ENCODE measurements at places on chromosomes 16 and 17.

GRCh38 chr16:3171181-3171854 is 16.7 kb upstream of the OR1F1 start:
- DNase-seq, result peak; percentile 33

GRCh38 chr16:87895641-87896141 is 26.4 kb upstream of the SLC7A5 start:
- no peak for DNase-seq

DNA sequence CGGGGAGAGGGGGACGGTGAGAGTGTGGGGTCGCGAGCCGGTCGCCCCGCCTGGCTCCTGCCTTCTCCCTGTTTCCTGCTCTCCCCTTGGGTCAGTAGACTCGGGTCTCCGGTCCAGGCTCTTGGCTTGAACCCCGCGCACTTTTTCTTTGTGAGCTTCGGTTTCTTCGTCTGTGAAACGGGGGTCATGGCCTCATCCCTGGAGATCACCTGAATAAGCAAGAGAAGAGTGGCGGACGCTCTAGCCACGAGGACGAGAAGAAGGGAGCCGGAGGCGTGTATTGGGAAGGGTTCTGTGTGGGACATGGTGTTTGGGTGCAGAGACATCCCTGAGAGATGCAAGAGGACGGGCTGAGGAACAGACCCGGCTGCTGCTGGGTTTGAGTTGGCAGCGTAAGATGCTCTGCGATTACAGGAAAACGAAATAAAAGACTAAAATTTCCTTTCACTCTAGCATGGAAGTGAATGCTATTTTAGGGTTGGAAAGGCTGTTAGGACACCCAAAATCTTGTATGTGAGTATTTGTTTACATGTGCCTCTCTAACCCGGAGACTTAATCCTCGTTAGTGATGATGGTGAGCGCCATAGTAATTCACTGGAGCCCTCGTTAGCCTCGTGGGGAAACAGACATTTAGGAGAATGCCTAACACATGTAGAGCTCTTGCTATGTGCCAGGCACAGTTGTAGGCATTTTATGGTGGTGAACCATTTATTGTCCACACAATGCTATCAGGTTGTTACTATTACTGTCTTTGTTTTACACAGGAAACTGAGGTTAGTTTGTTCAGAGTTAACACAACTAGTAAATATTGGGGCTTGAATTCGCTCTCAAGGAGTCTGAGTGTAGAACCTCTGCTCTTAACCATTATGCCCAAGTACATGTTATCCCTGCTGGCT is 646 bp downstream of the KIF22 start:
- DNase-seq, result no peak

DNA sequence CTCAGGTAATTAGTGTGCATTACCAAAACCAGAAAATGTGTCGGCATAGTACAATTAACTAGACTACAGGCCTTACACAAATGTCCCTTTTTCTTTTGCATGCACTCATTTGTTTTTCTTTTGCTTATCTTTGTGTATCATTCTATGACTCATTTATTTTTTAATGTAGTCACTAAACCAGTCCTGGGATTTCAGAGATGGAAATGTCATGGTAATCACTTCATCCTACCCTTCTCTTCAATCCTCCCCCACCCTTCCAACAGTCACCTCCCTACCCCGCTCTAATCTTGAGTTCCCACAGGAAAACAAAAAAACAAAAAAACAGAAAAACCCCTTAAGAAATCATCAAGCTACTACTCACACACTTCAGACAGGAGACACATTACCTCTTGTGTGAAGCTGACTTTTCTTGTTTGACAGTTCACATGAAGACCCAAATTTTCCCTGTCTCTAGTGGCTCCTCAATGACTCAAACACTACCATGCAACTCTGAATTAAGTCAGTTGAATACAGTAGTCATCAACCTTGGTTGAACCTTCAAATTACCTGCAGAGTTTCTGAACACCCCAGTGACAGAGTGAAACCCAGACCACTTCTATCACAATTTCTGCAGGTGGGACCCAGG is 242.4 kb upstream of the SALL1 start:
- DNase-seq, result peak; percentile 41

GRCh38 chr17:78019367-78019975 is 61.0 kb downstream of the TNRC6C start:
- DNase-seq, result peak; percentile 44

GRCh38 chr17:50212121-50212843 is 10.9 kb upstream of the COL1A1 start:
- DNase-seq, result no peak

GRCh38 chr17:9766970-9767369 is 24.4 kb downstream of the DHRS7C start:
- no peak for DNase-seq

- DNase-seq, result no peak
Measured at GRCh38 chr16:49396206-49396720, 22.7 kb downstream of the C16orf78 start.

GRCh38 chr17:74303305-74303704 is 22.7 kb upstream of the KIF19 start:
- DNase-seq, result no peak

DNA sequence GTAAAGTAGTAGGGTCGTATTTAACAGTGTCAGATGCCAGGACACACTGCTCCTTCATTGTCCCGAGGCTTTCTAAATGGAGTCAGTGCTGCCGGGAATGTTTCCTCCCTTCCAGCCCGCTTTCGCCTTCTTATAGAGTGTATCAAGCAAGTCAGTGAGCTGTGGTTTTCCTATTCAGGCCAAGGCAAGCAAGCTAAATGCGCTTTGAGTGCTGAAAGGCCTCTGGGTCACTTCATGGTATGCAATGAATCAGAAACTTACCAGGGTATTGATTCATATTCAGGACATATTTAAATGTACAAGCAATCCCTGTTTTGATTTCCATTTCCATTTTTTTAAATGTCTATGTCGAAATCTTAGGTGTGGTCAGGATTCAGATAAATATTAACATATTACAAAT is 327.9 kb upstream of the SOX9 start:
- DNase-seq, result peak; percentile 97

DNA sequence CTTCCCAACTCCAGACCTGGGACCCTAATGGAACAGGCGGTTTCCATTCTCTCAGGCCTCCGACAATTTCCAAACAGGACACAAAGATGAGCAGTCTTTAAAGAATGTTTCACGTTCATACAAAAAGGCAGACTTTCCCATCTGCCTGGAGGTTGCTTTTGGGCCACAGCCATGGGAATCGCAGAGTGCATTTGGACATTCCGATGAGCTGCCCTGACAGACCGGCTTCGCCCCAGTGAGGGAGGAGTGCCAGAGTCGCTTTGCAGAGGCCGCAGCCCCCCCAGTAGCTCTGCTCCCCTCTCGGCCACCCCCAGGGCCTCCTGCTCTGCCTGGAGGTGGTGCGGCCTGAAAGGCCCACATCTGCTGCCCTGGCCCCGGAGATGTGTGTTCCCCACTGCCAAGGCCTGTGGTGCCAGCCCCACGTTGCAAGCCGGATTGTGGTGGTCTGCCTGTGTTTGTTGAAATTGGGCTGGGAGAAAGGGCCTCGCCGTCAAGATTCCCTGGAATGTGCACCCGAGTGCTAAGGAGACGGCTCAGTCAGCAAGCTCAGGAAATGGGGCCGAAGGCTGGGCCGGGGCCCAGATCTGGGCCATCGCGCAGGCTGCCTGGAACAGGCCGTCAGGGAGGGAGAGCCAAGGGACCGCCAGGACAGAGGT is 89.8 kb downstream of the C16orf95 start:
- DNase-seq, result no peak

DNA sequence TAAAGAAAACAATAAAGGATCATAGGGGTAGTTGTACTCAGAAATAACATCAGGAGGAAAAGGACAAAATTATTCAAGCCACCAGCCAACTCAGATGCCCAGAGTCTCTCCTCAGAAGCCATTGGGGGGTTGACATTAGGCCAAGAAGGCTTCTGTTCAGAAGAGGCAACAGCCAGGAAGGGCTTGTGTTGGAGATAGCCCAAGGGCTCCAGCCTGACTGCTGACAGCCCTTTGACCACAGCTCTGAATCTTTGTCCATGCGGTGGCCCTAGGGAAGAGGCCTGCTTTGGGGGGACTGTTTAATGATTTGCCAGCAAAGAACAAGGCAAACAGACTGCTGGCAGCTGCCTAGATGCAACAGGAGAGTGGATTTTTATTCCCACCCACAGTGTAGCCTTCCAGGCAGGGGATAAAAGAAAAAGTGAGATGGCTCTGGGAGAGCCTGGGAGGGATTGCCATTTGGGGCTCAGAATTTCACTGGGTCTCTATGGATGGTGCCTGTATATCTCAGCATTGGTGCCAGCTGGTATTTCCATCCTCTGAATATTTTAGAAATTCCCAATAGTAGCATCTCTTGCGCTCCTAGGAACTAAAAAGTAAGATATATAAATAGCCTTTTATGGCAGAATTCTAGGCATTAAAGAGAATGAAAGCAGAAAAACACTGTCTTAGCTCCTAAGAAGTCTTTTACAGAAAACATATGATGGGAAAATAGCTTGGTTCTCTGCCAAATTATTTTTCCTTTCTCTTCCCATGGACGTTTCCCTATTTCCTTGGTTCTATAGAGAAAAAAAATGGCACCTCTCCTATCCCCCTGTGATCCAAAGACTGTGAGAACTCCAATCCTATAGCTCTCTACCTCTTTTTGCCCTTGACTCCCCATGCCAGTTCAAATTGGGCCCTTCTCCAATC is 29.4 kb upstream of the SUPT4H1 start:
- no peak for DNase-seq

GRCh38 chr17:37283414-37283961 is 92.3 kb upstream of the C17orf78 start:
- no peak for DNase-seq

GRCh38 chr17:73564843-73565242 is 79.4 kb downstream of the SDK2 start:
- DNase-seq, result no peak

DNA sequence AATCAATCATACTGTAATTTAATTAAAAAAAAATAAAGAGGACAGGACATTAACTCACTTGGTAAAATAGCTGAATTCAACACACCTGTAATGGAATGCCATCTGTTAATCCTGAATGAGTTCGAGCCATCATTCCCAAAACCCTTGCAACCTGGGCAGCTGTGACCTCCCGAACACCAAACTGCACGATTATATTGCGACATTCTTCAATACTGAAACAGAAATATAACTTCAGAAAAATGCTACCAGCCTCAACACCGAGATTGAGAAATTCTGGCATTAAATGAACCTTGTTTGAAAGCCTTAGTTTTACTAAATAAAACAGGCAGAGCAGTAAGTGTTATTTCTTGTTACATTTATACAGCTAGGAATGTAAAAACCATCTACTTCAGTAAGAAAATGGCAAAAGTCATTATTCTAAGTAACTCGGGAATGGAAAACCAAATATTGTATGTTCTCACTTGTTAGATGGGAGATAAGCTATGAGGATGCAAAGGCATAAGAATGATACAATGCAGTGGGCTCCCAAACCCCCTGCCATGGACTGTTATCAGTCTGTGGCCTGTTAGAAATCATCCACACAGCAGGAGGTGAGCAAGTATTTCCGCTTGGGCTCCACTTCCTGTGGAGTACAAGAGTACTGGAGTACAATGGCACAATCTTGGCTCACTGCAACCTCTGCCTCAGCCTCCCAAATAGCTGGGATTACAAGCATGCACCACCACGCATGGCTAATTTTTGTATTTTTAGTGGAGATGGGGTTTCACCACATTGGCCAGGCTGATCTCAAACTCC is 46.5 kb downstream of the CNOT1 start:
- DNase-seq, result no peak

DNA sequence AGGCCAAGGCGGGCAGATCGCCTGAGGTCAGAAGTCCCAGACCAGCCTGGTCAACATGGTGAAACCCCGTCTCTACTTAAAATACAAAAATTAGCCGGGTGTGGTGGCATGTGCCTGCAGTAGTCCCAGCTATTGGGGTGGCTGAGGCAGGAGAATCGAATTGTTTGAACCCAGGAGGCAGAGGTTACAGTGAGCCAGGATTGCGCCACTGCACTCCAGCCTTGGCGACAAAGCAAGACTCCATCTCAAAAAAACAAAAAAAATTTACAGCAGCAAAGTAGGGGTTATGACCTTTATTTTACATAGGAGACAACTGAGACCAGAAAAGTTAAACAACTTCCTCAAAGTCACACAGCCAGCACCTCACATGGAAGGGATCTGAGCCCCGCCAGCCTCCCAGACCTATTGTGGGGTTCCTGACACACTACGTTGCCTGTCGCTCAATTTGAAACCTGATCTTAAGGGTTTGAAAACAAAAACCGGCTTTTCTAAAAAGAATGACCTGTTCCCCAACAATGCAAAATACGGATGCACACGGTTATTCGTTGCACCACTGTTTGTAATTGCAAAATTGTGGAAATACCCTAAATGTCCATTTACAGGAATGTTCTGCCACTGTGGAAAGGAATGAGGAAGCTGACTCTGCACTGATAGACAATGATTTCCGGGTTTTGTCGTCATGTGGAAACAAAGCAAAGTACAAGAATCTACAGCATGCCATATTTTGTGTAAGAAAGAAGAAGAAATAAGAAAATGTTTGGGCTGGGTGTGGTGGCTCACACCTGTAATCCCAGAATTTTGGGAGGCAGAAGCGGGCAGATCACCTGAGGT is 77.2 kb downstream of the CNGB1 start:
- DNase-seq, result peak; percentile 99

GRCh38 chr16:23826528-23827045 is 9.2 kb upstream of the PRKCB start:
- no peak for DNase-seq

GRCh38 chr17:81037026-81037797 is 2.3 kb downstream of the BAIAP2 start:
- peak; percentile 60 for DNase-seq

DNA sequence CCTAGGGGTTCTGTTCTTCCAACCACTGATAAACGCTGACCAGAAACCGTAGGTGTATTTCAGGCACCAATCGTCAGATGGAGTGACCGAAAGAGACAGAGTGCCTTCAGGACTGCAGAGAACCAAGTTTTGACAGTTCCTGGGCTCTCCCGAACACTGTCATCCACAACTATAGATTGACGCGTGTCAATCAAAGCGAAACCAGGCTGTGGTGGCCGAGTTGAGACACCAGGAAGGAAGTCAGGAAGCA is 11.9 kb upstream of the AURKB start:
- DNase-seq, result no peak

DNA sequence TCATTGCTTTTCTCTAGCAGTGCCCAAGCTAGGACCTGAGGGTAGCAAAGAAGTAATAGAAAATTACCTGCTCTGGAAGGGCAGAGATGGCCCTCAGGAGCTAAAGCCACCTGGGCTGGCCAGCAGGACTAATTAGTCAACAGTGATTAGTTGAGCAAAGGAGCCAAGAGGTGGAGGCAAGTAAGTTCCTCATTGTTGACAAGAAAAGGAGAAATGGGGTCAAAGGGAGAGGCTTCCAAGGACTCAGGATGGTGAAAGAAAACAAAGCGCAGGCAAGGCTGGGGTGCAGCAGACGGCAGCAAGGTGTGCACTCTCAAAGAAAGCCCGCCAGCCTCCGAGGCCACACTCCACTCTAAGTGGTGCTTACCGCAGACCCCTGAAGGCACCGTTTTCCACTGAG is 44.6 kb downstream of the CMTM4 start:
- DNase-seq, result no peak

DNA sequence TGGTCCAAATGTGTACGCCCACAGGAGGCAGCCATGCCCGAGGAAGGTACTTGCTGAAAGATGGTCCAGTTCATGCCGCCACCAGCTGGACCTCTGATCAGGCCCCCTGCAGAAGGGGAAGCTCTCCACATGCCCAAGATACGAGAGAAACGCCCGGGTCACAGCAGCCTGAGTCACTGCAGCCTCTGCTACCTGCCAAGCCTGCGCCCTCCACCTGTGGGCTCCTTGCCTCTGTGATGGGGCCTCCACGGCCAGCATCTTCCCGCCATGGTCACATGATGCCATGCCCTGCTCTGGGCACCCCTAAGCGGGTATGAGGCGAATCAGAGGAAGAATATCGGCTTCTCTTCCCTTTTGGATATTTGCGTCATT is 13.7 kb upstream of the KREMEN2 start:
- DNase-seq, result no peak
